ENCODE measurements at places on chromosomes 11 and 22.
A peak's percentile ranks its signal among the peaks of the same experiment; 100 is the strongest.

- no peak for DNase-seq
Observed at GRCh38 chr11:46388619-46389449, 2.7 kb downstream of the CHRM4 start.

DNA sequence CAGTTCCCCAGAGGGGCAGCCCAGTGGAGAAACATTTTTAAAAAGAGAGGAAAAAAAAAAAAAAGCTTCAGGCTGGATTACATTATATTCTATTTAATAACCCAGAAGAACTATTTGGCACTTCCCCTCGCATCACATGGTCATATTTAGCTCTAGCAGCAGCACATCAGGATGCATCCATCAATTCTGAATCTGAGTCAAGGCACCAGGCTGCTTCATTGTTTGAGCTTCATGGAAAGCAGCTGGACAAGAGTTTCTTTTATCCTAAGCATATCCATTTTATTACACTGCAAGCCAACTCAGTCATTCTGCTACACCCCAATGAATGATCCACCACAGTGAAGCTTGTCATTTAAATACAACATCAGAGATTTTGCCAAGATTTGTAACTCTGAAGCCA, 10.0 kb downstream of the SPTY2D1 start:
- DNase-seq, result no peak

DNA sequence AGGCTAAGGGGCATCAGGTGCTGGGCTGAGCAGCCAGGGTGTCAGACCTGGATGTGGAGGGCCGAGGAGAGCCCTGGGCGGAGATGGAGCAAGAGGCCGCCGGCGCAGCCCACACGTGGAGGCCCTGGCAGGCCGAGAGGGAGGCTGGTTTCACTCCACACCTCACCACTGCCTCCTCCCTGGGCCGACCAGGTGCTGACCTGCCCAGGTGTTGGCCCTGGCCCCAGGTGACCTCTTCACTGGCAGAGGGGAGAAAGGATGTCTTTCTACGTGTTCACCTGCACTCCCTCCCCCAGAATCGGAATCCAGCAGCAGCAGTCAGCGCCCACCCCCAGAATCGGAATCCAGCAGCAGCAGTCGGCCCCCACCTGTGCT, 781 bp downstream of the ANO9 start:
- DNase-seq, result no peak

DNA sequence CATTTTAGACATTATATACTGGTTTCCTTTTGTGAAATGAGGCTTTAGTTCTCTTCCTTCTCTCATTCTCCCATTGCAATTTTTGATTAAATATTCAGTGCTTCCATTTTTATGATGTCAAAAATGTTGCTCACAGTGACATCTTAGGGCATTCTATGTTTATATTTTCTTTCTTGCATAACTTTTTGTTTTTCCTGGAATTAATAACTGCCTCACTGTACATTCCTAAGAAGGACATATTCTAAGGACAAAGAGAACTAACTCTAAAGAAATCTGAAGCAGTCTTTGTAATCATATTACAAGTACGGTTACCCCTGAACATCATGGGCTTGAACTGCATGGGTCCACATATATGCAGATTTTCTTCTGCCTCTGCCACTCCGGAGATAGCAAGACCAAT, 25.8 kb upstream of the P2RY6 start:
- DNase-seq, result no peak

DNA sequence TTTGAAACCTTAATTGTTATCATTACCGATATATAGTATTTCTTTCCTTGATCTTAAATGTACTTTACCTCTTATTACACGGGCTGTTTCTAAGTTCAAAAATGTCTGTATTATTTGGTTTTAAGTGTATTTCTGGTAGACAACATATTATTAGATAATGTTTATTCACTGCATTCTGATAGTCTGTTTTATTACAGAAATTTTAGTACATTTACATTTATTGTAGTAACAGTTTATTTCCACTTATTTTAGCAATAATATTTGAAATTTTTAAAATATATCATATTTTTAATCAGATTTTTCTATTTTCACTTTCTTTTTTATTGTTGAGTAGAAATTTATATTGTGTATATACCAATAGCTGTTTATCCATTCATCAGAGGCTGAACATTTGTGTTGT, 1195.2 kb downstream of the TBC1D22A start:
- DNase-seq, result no peak

DNA sequence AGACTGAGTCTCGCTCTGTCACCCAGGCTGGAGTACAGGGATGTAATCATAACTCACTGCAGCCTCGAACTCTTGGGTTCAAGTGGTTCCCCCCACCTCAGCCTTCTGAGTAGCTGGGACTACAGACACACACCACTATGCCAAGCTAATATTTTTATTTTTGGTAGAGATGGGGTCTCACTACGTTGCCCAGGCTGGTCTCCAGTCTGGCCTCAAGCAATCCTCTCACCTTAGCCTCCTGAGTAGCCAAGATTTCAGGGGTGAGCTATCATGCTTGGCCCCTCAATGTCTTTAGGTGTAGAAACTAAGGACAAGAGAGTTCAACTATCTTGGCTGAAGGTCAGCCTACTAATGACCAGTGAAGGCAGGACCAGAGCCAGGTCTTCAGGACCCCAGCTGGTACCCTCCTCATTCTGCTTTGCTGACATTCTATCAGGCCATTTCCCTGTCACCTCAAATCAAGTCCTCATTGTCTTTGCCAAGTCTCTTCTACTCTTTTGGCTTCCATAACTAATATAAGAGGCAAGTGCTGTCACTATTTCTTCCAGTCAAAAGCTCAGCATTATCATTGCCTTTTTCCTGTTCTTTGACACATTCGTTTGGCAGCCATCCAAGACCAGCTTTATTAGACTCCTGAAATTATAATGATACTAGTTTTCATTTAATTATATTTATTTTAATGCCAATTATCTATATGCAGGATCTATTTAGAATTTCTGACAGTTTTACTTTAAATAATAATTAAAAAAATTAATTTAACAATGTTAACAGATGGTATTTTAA, 264.2 kb upstream of the PITPNB start:
- no peak for DNase-seq

- DNase-seq, result peak; percentile 93
Observed at GRCh38 chr11:47415949-47416472, 7.6 kb downstream of the SLC39A13 start.

DNA sequence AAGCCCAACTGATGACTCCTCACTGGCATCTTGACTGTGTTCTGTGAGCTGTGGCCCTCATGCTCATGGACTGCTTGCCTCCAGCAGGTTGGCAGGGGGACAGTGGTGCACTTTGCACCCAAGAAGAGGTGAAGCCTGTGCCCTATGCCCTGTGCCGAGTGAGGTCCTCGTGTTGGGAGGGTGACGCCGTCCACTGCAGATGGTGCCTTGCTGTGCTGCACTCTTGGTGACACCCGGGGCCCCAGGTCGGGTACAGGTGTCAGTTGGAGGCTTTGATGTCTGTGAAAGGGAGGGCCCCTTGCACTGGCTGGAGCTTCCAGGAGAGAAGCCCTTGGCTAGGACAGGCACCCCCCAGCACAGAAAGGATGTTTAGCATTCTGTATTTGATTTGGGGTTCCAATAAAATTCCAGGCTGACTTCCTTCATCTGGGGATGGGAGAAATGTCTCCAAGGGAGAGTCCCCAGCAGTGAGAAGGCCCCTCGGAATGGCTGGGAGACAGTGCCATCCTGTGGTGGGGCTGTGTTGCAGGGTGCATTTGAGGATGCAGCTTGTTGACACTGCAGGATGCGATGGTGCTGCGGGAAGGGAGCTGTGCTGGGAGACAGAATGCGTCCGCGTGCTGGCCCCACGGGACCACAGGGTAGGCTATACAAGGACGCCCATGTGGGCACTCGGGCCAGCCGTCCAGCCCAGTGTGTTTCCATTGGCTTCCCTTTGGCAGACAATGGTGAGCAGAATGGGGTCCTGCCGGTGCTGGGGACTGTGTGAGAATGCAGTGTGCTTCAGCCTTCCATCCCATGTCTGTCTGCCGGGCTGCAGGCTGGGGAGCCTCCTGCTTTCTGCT, 2.5 kb upstream of the ZDHHC8 start:
- DNase-seq, result no peak

DNA sequence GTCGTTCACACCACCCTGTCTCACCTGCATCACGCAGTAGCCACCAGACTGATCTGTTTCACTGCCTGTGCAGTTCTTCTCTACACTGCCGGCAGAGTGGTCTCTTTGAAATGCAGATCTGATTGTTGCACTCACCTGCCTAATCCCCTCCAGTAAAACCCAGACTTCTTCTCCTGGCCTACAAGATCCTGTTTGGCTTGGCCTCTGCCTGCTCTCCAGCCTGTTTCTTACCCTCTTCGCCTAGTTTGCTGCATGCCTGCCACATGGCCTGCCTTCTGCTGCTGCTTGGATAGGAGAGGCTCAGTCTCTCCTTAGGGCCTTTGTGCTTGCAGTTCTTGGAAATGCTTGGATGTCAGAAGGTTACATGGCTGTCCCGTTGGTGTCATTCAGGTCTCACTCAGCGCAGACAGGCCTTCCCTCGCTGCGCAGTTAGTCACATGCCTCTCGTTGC, 42.0 kb downstream of the PACS1 start:
- DNase-seq, result no peak

- DNase-seq, result no peak
Observed at GRCh38 chr22:47102648-47103047, 340.2 kb downstream of the TBC1D22A start.

DNA sequence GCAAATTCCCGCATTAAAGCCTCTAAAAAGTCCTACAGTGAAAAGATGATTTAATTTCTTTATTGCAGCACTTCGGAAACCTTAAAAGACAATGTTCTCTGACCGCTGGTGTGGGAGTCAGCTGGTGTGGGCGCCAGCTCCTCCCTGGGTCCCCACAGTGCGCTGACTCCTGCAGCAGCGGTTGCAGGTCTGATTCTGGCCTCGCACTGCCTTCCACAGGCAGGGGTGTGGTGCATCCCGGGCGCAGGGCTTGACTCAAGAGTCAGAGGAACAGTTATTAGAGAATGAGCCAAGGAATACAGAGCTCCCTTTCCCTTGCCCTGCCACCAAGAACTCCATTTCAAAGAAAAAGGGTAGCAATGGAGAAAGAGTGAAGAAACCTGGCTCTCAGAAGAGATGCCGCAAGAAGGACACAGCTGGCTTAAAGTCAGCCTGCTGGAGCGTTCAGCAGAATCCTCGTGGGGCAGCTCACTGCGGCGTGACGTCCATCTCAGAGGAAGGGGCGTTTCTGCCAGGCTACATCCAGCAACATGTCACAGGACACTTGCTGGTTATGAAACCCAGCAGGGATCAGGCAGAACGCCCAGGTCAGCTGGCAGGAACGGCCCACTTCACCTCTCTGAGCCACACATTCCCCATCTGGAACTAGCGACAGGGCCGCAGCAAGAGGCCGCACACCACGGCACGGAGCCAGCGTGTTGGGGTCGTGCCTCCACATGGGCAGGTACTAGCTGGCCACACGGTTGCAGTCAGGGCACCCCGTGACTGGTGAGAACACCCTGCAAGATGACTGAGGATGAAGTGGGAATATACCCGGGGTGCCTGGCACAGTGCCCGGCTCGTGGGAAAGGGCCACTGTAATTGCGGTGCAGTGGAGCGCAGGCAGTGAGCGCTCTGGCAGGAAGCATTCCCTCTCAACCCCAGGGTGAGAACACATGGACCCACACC, 18.1 kb upstream of the EFCAB6 start:
- DNase-seq, result peak; percentile 53

DNA sequence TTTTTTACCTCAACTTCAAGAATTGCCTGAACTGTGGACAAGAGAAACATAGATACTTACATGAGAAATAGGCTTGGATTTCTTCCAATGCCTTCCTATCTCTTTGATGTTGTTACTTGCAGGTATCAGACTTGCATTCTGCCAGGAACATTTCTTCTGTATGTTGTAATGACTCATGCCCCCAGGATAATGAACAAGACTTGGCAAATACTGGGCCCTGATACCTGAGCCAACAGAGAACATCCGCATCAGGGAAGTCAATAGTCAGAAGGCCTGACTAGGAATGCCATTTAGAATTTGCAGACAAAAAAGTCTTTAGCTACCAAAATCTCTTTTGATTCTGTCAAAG, 273.7 kb upstream of the KIRREL3 start:
- DNase-seq, result no peak

- peak; percentile 81 for DNase-seq
Observed at GRCh38 chr11:118565051-118565450, 680 bp downstream of the IFT46 start.

DNA sequence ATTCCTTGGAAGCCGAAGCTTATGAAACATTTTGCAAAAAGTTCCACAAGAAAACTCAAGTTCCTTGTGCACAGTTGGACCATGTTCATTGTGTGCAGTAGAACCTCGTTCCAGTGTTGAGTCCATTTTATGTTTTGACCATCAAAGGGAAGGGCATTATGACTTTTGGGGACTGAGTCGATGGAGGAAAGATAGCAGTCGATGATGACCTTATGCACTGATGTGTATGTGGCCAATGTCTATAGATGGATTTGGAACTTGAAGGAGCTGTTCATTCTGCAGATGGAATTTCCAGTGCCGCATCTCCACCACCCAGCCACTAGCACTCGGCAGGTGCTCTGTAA, 71.5 kb upstream of the IGLL5 start:
- no peak for DNase-seq

DNA sequence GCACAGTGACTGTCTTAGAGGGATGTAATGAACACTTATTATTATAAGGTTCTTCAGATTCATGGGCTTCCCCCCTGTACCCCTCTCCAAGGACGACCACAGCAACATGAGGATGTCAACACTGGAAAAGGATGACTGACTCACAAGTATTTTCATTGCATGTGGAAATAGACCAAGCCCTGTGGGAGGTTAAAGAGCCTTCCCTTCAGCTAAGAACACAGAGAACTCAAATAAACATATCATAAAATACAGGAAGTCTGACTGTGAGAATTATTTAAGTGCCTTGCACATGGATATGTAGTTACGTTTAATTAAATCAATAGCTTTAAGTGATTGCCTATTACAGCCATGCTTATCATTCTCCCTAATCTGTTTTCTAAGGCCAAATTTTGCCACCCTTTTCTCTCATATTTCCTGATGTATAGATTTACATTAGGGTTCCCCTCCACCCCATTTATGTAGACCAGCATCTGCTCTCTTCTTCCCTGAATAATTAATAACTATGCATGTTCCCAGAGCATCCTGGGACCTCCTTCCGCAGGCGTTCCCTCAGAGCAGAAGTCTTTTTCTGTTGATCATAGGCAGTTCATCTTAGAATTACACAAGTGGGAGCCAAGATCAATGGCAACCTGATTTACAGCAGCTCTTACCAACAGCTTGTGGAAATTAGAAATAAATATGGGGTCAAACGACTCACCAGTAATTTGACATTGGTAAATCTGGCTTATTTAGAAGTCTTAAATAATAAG, 226.9 kb downstream of the OPCML start:
- no peak for DNase-seq

- DNase-seq, result no peak
Observed at GRCh38 chr22:31144223-31144622, 3.9 kb upstream of the PLA2G3 start.

- DNase-seq, result no peak
Observed at GRCh38 chr11:12102588-12103410, 7.6 kb upstream of the MICAL2 start.

GRCh38 chr11:130198292-130198691, 38.7 kb downstream of the ST14 start:
- no peak for DNase-seq
